Left lung (tissue), 14 donors: ENCODE measurements at places on chromosomes 6 and 20.

DNA sequence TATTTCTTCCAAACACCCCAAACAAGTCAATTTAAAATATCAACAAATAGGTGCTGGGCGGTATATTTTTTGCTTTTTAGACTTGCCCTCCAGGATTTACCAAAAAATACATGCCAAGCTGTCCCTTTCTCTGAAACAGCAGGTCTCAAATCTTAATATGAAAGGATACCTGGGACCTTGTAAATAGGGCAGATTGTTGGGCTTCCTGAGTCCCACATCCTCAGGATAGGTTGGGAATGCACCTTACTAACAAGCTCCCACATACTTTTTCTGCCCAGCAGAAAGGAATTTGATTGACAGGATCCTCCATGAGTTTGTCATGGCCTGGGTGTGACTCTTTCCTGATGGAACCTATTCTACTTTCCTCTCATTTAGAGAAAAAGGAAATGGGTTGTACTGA is 4.9 kb upstream of the SLC24A3 start:
- DNase-seq = no peak

GRCh38 chr20:57451431-57451794 is 60.2 kb downstream of the RBM38 start:
- DNase-seq = no peak

DNA sequence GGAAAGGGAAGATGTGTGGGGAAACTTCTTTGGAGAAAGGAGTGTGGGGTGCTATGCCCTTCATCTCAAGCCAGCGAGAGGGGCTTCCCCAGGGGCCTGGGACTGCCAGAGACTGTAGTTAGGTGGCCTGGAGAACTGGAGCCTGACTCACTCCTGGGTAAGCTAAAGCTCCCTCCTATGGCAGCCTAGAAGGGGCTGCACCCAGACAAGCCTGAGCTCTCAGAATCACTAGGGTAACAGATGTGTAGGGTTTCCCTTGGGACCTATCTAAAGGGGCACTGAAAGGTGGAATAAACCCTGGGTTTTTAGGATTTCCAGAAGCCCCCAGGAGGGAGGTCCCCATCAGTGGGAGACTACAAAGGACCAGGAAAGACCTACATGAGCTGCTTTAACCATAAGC is 1.6 kb upstream of the ARMC2 start:
- no peak for DNase-seq

- no peak for DNase-seq
Measured at GRCh38 chr20:62494537-62494936, 18.7 kb upstream of the GATA5 start.
